Activated naive CD8-positive, alpha-beta T cell treated with anti-CD3 and anti-CD28 coated beads, Interleukin-2, amount 50 U/mL, for 24 hours (primary cell): ENCODE measurements at places on chromosomes 4 and X.

- no peak for DNase-seq
These were observed 14.7 kb downstream of the CNOT6L start for GRCh38 chr4:77804471-77804870.

- DNase-seq = no peak
These were observed 97.1 kb downstream of the NFKB1 start for GRCh38 chr4:102598086-102598761.

- DNase-seq = no peak
These were observed 348.7 kb upstream of the KLF3 start for GRCh38 chr4:38315286-38315685.

- DNase-seq = no peak
These were observed 8.1 kb downstream of the RTL5 start for GRCh38 chrX:72123471-72124185.

DNA sequence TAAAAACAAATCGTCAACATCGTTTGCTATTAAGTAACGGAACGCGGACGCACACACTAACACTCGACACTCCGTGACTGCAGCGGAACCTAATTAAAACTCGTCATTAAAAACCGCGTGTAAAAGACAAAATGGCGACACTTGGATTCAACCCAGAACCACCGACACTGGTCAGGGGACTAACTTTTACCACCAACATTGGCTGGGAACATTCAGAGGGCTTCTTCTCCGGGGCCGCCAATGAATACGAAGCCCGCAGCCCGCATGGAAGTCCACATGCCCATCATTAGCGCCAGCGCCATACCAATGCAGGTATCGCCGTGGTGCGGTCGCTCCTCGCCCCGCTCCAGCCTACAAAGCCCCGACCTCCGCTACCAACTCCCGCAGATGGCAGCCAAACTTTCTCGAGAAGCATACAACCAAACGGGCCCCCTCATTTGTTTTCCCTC is 498 bp downstream of the RBMX start:
- DNase-seq = no peak

DNA sequence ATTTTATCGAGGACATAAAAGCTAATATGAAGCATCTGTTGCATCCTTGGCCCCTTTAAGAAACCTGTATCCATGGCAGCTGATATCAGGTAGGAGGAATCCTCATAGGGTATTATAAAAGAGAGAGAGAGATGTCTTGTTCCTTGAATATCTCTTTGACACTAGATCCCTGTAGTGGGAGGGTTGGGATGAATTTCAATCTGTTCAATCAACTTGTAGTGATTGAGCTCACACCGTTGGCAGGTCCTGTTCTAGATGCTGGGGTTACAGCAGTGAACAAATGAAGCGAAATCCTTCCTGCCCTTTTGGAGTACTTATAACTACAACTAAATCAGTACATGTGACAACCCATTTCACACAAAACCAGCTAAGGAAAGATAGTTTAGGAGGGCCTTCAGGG is 35.3 kb upstream of the GATB start:
- DNase-seq = no peak
